Bronchial epithelial cell (primary cell): ENCODE measurements at places on chromosomes 5 and 9.

DNA sequence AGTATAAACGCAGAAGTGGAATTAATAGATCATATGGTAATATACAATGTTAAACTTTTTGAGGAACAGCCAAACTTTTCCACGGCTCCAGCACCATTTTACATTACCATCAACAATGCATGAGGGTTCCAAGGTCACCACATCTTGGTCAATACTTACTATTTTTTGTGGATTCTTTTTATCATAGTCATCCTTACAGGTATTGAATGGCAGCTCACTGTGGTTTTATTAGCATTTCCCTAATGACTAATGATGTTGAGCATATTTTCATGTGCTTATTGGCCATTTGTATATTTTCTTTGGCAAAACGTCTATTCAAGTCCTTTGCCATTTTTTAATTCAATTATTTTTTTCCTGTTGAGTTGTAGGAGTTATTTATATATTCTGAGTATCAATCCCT, 14.1 kb upstream of the RAPGEF6 start:
- DNase-seq = peak; percentile 38

- DNase-seq = peak; percentile 83
Observed at GRCh38 chr9:86126998-86127972, 27.9 kb upstream of the GOLM1 start.

GRCh38 chr5:81241961-81242648, 9.0 kb downstream of the CKMT2 start:
- no peak for DNase-seq

DNA sequence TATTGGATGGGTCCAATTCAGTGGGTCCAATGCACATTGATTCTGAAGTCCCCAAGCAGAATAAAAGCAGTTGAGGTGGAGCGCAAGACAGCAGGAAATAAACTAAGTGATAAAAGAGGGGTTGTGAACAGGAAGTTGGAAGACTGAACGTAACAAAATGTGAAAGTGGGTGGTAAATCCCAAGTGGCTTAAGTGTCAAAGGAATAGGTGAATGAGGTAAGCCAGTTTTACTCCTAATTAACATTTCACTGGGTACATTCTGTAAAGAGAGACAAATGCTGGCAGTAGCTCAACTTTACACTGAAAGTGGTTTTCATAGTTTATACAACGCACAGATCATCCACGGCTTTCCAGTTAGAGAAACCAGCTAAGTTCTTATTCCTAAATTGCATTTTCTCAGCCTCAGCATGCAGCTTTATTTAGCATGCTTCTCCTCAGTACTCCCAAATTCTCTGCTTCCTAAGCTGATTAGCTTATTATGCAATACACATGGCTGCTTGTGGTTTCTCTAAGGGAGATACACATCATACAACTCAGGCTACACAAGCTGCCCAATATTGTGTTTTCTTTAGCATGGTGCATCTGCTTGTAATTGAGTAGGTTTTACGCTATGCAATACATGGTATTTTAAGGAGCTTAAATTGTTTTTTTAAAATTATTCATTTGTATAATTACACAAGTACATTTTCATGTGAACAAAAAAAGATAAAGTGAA, 34.2 kb upstream of the HSD17B4 start:
- peak; percentile 60 for DNase-seq

DNA sequence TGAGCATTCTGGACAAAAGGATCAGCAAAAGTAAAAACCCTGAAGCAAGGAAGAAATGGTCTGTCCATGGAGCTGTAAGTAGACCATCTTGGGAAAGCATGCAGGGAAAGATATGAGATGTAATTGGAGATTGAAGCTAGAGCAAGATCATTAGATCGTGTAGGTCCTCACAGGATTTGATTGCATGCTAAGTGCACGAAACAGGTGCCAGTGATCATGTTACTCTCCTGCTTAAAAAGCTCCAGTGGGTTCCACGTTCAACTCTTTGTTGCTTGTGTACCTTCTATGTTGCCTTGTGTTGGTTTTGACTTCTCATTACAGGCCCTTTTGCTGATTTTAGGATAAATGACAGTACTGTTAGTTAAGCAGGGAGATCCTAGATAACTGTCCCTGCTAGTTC, 442.0 kb downstream of the DMRT2 start:
- no peak for DNase-seq

DNA sequence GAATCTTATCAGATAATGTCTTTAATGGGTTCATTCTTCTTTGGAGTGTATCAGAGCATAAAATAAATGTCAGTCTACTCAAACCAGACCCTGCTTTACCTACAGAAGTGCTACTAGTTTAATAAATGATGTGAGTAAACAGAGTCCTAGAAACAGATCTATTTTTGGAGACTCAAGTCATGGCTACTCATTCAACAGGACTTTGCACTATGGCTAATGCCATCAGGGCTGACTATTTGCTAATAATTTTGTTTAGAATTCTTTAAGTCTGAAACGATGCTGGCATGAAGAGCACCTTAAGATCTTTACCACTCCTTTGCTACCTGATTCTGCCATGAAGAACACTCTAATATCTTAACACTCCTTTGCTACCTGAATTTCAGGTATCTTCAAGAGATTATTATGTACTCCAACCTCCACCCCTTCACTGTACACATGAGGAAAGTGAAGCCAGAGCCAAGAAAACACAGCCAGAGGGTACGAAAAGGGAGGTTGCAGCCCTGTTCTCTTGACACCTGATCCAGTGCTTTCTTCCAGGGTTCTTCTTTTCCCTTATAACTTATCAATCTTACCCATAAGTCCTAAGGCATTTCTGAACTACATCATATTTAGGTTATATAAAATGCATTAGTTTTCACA, 62.4 kb downstream of the ZNF608 start:
- no peak for DNase-seq

- DNase-seq = no peak
Observed at GRCh38 chr9:120436983-120437475, 142.9 kb downstream of the CDK5RAP2 start.

DNA sequence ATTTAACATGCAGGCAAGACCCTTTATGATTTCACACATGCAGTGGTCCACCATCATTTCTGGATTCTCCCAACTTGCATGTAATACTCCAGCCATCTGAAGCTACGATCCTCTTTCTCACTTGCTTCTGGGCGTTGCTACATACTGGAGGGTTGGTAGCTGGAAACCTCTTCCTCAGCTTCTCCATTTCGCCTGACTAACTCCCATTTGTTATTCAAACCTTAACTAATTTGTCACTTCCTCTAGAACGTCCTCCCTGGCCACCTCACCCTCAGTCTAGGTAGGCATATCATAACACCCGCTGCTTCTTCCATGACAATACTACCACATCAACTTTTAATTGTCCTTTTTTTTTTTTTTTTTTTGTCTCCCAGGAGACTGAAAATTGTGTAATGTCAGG, 72.6 kb upstream of the EQTN start:
- DNase-seq = no peak

- DNase-seq = no peak
Observed at GRCh38 chr9:1876891-1877496, 138.2 kb upstream of the SMARCA2 start.

GRCh38 chr9:135103931-135104639, 16.6 kb downstream of the OLFM1 start:
- no peak for DNase-seq
